Left cardiac atrium (tissue), 4 donors: ENCODE measurements at places on chromosomes 5 and 9. TPM values are rescaled to one million over a fixed set of nuclear protein-coding genes. Genes with fewer than 3 reads are reported as not detected.
A peak's percentile ranks its signal among the peaks of the same experiment; 100 is the strongest.

SLC24A2 gene
- not detected for total RNA-seq

BARHL1 gene
- total RNA-seq: not detected

IL17B gene
- total RNA-seq: 0.44 TPM

MTX3 gene
- 11.2 TPM for total RNA-seq

NIM1K gene
- 0.34 TPM for total RNA-seq

RAPGEF6 gene
- 14.6 TPM for total RNA-seq

PAEP gene
- not detected for total RNA-seq

C5orf58 gene
- not detected for total RNA-seq

FGF10 gene
- total RNA-seq: 7.9 TPM

PCDHB4 gene
- total RNA-seq: 2.4 TPM

BTNL8 gene
- not detected for total RNA-seq

ALDH1A1 gene
- total RNA-seq: 24.3 TPM

- DNase-seq: no peak
Observed at GRCh38 chr5:42494414-42494813, 71.2 kb downstream of the GHR start.

GRCh38 chr9:116165912-116166311 lies 12.3 kb downstream of the PAPPA start:
- DNase-seq: no peak

DNA sequence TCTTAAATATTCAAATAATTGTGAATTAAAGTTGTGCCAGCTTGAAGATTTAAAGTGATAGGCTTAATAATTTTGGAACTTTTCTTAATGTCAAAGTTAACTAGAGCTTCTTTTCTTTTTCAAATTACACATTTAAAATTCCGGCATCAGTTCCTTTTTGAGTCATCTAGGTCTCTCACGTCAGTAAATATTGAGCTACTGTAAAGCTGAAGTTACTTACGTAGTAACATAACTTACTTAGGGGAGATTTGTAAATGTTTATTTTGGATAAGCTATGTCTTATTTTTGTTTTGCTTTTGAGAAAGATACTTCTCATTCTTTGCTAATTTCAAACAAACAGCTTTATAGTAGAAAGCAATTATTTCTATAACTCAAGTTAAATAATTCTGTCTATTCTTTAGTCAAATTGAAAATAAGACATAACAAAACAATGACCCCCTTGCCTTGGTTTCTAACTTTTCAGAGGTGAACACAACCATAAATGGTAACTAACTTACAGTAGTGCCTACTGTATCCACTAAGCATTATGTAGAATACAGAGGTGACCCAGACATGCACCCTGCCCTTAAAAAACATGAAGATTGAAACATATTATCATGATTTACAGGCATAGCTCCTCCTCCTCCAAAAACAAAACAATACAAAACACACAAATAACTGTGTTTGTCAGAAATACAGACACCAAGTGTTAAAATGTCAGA lies 29.8 kb downstream of the CD274 start:
- no peak for DNase-seq

DNA sequence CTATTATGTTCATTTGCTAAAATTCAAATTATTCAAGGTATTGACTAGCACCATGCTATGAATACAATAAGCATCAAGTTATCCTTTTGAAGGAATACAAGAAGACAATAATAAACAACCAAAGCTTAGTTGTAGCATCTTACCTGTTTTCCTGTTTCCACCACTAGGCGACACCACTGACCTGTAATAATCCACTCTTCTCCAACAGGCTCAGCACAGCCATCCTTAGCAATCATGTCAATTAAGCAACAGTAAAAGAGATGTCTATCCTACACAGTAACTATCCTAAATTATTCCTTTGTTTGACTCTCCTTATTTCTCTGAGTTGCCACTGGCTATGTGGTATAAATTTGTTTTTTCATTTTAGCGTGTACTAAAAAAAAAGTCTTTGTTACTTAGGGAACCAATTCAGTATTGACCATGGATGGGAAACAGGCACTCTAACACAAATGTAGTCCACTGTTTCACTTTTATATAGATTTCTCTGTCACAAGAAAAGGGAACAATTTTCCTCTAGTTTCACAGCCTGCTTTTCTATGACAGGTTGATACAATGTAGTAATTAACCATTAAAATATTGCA lies 46.2 kb downstream of the PCA3 start:
- peak; percentile 29 for DNase-seq

DNA sequence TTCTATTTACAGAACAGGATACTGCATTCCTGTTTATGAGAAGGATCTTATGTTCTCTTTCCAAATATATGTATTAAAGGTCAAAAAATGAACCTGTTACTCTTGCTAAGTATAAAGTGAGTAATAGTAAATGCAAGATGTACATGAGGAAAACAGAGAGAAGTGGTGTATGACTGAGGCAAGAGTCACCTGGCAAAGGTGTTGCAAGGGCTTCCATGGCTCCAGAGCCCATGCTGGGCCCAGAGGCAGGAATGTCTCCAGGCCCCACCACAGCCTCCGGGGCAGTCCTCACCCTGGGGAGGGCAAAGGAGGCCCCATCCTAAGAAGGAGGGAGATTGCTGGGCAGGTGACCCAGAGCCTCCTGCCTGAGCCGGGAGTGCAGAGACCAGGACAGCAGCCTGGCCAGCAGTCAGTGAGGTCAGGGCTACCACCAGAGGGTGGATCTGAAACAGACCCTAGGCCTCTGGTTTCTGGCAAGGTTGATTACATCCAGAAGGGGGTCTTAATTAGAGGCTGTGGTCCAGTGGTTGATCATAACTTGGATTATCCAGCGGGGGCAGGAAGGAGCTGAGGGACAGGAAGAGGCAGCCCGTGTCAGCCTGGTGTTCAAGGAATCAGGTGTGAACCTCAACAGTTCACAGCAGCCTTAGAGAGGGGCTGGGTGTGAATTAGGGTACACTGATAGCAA lies 57.3 kb upstream of the CPLX2 start:
- DNase-seq: no peak

DNA sequence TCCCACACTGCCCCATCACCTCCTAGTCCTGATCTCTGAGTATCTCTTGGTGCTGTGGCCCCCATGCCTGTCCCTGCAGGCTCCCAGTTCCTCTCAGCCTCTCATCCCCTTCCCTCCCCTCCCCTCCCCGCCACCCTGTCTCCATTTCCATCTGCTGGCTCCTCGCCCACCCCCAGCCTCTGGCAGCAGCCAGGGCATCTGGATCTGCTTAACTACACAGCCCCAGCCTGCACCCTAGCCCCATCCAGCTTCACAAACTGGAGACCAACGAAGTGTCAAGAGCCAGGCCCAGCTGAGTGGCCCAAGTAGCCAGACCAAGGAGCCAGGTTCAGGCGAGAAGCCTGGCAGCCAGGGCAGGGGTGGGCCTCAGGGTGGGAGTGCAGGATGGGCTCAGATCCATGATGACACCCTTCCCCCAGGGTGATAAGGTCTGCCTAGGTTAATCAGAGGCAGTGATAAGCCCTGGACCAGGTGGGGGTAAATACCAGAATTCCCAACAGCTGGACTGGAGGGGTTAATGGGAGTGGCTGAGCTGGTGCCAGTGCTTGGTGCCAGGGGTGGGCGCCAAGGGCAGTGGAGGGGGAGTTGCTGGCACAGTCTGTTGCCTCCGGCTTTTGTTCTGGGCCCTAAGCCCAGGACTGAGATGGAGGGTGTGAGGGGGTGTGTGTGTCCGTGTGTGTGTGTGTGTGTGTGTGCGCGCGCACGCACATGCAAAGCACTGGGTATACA lies 2.5 kb downstream of the IL11RA start:
- peak; percentile 78 for DNase-seq

DNA sequence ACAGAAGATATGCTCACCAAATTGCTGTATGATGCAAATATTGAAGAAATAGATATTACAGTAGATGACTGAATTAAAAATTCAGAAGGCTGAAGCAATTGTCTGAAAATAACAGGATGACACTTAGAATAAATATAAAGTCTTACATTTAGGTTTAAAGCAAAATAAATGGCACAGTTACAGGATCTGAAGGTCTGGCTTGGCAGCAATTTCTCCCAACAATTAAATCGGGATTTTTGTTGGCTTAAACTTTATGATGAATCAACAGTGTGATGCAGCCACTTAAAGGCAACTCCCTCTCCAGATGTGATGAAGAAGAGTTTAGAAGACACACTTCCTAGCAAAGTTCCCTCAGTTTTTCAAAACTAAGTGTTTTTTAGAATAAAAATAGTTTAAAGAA lies 80.5 kb downstream of the NREP start:
- no peak for DNase-seq

- DNase-seq: no peak
Observed at GRCh38 chr5:137148655-137149054, 350.5 kb downstream of the SPOCK1 start.

DNA sequence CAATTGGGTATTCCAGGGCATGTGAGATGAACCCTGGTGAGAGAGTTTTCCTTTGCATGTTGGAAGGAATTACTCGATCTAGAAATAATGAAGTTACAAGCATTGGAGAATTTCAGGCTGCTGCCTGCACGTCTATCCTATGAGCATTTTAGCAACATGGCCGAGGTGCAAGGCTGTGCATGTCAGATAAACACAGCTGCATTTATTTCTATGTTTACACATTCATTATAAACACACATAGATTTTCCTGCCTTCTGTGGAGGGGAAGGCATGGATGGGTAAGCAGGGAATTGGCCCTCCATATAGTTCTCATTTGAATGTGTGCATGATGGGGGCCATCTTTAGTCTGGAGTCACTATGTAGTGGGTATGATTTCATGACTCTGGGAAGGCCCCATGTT lies 42.3 kb downstream of the AOPEP start:
- no peak for DNase-seq

- peak; percentile 43 for DNase-seq
Observed at GRCh38 chr9:135743546-135744332, 41.8 kb downstream of the KCNT1 start.

- DNase-seq: peak; percentile 39
Observed at GRCh38 chr9:109331353-109331752, 10.5 kb upstream of the EPB41L4B start.

DNA sequence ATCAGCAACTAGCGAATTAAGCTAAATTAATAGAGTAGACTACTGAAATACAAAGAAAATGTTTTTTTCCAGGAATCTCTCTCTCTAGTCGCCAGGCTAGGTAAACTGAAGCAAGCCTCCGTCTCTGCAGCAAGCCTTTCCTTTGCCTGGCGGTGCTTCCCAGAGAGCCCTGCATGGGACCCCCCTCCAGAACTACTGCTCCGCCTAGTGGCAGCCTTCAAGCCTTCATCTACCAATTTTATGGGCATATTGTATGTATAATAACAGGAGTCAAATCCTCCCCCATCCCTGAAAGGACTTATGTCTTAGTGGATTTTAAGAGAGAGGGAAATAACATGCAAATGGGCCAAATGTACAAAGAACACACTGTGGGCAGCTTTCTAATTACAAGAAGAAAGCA lies 241.9 kb downstream of the SAXO1 start:
- no peak for DNase-seq

DNA sequence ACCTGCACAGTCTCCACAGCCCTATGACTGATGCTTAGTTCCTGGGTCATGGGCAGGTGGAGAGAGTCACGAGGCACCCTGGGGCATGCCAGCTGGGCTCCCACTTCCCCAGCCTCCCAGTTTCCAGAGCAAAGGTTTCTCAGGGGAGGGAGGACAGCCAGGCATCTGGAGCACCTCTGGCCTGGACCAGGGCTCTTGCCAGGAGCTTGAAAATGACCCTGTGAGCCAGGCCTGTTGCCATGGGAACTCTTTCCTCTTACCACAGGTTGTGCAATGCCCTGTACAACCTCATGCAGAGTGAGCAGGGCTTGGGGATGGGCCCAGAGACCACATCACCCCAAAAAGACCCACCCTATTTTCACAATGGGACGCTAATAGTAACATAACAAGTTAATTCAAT lies 113.1 kb downstream of the PSD2 start:
- peak; percentile 45 for DNase-seq

GRCh38 chr9:107688728-107689127 lies 199.2 kb upstream of the KLF4 start:
- no peak for DNase-seq

- no peak for DNase-seq
Observed at GRCh38 chr5:141663506-141663905, 12.3 kb upstream of the FCHSD1 start.

DNA sequence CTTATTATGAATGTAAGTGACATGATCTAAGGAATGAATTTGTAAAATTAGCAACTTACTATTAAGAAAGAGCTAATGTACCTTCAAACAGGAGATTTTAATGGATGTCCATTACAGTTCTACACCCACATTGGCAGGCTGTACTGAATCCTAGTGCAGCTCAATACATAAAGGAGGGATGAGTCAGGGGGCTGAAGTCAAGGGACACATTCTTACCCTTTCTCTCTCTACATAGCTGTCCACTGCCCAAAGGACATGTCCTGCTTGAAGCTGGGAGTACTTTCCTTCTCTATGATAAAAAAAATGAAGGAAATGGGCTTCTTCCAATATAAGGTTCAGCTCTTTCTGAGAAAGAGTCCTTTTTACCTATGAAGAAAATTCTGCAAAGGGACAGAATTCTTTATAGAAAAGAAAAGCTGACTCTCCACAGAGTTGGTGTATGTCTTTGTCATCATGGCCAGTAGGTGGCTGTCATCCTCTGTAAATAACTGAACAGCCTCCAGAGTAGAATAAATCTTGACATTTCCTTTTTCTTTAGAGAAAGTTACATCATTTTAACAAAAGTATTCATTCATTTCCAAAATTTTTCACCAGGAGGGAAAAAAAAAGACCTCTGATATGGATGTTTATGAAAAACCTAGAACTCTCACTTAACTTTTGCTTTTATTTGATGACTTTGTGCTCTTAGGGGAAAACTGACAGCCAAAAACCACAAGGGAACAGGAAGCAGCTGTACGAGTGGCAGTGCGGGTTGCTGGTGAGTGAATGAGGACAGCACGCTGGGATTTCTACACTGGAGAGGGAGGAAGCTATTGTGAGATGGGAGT lies 13.1 kb upstream of the IFNA14 start:
- peak; percentile 42 for DNase-seq

GRCh38 chr5:134098690-134099089 lies 15.8 kb upstream of the TCF7 start:
- no peak for DNase-seq

DNA sequence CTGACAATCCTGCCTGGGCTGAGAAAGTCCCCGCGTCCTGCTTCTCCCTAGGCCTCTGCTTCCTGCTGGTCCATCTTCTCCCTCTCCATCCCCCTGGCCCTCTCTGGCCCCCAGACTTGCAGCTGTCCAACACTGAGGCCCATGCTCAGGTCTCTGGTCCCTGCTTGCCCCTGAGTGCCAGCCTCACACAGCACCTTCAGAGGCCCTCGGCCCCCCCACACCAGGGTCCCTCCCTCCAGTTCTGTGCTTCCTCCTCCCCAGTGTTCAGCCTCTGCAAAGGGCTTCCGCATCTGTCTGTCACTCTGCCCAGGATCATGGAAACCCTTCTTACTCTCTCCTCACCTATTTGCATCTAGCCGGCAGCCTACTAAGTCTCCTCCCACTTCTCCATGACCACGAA lies 62.4 kb upstream of the CTSL start:
- DNase-seq: no peak
